ENCODE measurements at places on chromosomes 5 and 9.
A peak's percentile ranks its signal among the peaks of the same experiment; 100 is the strongest.

DNA sequence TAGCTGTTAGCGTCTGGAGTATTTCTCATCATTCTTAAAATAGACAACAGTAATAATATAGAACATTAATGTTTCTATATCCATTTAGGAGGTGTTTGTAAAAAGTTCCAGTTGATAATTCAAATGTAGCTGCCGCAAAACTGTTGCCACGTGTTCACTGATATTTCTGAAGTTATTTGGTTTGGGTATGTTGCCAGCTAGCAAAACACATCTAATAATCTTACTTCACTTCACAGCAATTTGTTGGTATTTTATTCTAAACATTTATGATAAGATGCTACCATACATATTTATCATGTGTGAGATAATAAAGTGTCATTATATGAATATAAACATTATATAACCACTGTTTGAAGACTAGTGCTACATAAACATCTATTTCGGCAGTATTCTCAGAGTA lies 101.6 kb downstream of the CDH12 start:
- DNase-seq = no peak

GRCh38 chr5:175325681-175326080 lies 118.3 kb downstream of the DRD1 start:
- DNase-seq = no peak

DNA sequence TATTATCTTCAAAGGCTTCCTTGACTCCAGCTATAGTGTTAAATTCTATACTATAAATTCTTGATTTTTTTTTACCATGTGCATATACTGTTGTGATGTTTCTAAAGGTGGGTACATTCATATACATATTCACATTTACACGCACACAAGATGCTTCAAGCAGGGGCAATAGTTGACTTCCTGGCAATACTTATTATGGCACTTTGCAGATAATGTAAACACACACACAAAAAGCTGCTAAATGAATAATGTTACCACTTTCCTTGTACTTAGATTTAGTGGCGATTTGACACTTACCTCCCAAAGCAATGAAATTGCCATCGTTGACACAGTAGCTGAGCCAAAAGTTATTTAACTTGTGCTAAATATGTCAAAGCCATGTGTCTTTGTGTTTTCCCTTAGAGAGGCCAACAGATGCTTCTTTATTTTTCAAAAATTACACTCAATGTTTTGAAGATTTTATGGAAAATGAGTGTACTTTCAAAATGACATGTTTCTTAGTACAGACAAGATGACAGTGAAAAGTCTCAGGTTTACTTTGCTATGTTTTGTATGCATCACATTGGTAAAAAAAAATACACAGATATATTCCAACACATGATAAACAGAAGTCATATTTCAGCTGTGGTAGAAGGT lies 12.2 kb upstream of the ERAP2 start:
- no peak for DNase-seq

DNA sequence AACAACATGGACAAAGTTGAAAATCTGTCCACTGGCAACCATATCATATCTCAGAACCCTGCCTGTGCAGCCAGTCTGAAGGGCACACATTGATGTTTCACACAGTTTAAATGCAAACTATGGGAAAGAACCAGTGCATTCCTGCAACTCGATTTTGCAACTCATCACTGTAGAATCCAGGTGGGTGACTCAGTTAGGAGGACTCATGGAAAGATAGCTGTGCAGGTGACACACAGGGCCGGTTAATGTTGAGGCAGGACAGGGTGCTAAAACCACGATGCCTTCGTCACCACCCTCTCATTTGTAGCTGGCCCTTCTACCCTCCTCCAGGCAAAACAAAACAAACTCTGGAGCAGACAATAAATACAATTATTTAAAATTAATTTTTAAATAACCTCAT lies 62.8 kb downstream of the TLE1 start:
- no peak for DNase-seq

DNA sequence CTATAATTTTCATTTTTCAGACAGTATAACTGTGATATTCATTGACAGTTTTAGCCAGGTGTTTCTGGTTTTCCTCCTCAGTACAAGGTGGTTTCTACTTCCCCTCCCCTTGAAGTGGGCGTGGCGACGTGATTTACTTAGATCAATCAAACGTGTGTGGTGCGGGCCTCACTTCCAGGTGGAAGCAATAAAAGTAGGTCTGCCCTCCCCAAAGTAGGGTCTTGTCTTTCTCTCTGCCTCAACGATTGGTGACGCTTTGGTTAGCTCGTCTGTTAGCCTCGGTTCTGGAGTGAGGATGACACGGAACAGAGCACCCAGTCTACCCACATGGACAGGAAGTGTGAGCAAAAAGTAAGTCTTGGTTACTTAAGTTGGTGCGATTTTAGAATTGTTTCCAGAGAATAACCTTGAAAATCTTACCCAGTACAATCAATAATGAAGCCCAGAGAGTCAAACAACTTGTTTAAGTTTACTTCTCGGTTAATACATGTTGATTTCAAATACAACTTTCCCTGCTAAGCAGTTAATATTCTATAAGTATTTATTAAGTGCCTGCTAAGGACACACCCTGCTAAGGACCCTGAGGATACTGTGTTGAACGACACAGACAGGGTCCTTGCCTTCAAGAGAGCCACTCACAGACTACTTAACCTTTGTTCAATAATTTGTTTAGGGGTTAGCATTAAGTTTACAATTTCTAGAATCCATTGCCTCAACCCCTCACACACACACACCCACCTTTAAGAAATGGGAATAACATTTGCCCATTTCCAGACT lies 48.4 kb downstream of the COX7C start:
- no peak for DNase-seq

DNA sequence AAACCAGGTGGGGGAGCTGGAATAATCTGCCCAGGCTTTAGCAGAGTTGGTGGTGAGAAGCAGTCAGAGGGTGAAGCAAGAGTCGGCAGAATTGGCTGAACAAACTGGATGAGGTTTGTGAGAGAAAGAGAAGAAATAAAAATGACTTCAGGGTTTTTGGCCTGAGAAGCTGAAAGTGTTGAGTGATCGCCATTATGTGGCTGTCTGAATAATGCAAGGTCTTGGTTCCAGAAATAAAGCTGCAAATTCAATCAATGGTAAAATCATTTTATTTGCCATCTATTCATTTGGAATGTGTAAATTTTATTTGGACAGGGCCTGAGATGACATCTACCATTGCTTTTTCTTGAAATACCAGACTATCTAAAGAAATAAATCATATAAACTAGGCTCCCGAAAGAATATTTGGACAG lies 50.4 kb upstream of the DAB2 start:
- DNase-seq = no peak

- no peak for DNase-seq
These were observed 365.7 kb downstream of the SPATA31D1 start for GRCh38 chr9:82354279-82354659.

DNA sequence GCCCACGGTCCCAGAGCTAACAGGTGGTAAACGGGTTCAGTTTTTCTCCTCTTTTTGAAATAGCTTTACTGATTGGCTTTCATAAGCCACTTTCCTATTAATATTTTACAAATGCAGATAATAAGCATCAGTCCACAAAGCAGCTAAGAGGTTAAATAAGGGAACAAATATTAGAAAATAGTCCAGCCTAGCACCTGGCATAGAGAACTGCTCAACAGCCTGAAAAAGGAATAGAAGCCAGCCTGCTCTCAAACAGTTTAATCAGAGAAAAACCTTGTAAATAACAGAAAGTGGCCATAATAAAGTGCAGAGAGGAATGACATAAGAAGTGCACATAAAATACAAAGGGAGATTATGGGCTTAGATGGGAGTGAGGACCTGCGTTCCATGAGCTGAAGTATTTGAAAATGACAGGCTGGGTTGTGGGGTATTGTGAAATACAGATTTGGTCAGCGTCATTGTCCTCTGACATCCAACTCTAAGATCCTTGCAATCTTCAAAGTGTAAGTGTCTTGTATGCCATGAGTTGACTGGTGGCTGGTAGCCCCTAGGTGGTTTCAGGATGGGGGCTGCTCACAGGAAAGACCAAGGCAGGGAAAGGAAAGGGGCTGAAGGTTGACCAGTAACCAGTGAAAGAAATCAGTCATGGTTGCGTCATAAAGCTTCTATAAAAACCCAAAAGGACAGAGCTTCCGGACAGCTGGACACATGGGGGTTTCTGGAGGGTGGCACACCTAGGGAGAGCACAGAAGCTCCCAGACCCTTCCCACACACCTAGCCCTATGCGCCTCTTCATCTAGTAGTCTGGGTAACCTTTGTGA lies 32.4 kb downstream of the MYO10 start:
- DNase-seq = no peak

DNA sequence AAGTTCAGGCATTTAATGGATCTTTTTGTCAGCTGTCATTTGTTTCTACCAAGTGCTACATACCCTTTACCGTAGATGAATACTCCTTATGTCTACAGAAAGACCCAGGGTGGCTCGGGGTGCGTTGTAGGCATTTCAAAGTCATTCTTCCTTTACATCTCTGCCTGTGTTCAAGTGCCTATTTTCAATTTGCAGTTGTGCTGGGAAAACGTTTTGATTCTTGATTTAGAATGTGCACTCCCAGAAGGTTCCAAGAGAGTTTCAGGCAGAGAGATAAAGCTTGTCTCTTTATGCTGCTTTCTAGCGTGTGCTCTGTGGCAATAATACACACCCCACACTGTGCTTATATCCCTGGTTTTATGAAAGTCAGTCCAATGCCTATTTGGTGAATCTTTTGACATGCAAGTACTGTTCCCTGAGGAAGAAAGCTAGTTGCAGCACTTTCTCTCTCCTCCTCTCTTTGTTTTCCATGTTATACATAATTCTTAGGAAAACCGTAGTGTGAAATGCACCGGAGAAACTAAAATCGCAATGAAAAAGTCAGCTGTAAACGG lies 828.1 kb upstream of the ZNF608 start:
- DNase-seq = no peak

DNA sequence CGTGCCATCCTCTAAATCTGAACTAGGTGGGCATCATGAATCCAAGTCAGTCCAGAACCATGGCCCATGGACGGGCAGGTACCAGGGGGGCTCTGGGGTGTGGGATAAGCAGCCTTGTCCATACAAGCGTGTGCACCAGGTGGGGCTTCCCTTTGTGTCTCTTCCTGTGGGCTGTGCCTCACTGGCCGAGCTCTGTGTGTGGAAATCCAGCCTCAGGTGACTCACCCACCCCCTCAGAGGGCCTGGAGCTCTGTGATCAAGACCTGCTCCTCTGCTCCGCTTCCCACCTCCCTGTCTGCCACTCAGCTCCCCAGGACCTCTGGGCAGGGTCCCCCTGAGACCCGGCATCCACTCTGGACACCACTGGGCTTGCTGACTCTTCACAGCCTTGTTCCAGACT lies 33.0 kb downstream of the GADD45G start:
- no peak for DNase-seq

GRCh38 chr9:116073826-116074225 lies 79.8 kb upstream of the PAPPA start:
- no peak for DNase-seq

GRCh38 chr5:118236108-118236849 lies 752.1 kb downstream of the DTWD2 start:
- no peak for DNase-seq

- DNase-seq = no peak
These were observed 99.6 kb downstream of the CEMIP2 start for GRCh38 chr9:71668717-71669116.

GRCh38 chr5:78587775-78588291 lies 60.7 kb downstream of the LHFPL2 start:
- no peak for DNase-seq

- no peak for DNase-seq
These were observed 124.6 kb downstream of the ATP10B start for GRCh38 chr5:160727296-160727997.

GRCh38 chr5:91885291-91886265 lies 502.5 kb upstream of the ARRDC3 start:
- no peak for DNase-seq

GRCh38 chr9:118809160-118809625 lies 560.0 kb downstream of the BRINP1 start:
- no peak for DNase-seq

DNA sequence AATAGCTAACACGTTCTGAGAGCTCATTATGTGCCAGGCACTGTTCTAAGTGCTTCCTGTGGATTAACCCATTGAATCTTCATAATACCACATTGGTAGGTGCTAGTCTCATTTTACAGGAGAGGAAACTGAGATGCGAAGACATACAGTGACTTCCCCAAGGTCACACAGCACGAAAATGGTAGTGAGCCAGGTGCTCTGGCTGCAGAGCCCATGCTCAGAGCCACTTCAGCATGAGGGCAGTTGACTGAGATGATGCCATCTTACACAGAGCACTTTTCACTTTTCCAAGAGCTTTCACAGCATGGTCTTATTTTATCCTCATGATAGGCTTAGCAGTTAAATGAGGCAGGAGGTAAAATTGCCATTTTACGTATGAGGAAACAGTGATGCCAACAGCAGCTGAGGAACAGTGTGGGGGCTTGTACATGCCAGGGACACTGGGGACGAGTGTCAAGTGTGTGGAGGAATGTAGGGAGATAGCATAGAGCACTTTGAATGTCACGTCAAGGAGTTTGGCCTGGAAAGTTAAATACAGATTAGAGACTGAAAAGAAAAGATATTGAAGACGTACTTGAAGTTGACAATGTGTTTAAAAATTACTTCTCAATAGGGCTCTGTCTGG lies 180.0 kb downstream of the KIF4B start:
- no peak for DNase-seq

GRCh38 chr5:123879071-123879470 lies 367.1 kb downstream of the CSNK1G3 start:
- no peak for DNase-seq

GRCh38 chr9:84270847-84271530 lies 69.6 kb downstream of the SLC28A3 start:
- no peak for DNase-seq

- no peak for DNase-seq
These were observed 50.9 kb upstream of the AFAP1L1 start for GRCh38 chr5:149220750-149221149.

DNA sequence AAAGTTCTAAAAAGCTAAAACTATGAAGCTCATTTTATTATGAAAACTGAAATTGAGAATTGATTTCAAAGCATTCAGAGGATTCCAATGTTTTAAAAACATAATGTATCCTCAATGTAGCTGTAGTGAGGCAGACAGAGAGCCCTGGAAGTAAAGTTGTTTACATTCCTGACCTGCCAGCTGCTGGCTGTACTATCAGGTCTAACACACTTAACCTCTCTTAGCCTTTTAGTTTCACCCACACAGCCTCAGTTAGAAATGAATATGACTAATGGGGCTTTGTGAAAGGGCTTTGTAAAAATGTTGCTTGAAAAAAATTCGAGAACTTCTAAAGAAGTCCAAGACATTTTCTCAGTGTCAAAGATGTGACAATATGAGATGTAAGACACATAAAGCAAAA lies 122.6 kb downstream of the FBXL17 start:
- no peak for DNase-seq

DNA sequence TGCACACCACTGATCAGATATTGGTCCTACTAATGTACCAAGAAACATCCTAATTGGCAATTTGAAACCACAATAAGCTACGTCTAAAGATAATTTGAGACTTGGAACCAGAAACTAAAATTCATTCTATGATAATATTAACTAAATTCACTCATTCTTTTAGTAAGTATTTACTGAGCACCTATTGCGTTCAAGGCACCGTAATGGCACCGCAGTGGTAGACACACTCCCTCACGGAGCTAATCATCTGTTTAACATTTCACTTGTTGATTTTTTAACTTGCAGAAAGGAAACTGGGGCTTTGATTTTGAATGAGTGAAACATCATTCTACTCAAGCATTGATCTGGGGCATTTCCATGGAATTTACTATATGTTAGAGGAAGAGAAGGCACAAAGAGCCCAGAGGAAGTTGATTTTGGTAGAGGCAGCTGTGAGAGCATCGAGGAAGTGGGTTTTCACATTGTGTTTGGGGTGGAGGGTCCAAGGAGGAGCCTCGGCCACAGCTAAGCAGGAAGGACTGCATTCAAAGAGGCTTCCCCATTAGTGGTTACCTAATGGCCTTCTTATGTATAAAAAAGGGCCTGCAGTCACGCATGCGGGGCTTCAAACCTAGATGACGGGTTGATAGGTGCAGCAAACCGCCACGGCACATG lies 7.1 kb downstream of the RAPGEF1 start:
- peak; percentile 72 for DNase-seq
